ENCODE measurements at places on chromosomes 1 and 21.

GRCh38 chr1:22483121-22483520 is 31.5 kb downstream of the ZBTB40 start:
- DNase-seq, result no peak

DNA sequence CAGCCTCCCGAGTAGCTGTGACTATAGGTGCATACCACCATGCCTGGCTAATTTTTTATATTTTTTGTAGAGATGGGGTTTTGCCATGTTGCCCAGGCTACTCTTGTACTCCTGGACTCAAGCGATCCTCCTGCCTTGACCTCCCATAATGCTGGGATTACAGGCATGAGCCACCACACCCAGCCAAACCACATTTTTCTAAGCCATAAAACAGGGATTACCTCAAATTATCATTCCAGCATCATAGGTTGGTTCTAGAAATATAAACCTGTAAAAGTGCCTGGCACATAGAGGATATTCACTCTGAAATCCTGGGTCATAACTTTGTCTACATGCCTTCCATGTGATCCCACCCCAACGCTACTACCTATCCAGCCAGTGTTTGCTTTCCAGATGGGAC is 59.4 kb upstream of the JAK1 start:
- DNase-seq, result no peak

DNA sequence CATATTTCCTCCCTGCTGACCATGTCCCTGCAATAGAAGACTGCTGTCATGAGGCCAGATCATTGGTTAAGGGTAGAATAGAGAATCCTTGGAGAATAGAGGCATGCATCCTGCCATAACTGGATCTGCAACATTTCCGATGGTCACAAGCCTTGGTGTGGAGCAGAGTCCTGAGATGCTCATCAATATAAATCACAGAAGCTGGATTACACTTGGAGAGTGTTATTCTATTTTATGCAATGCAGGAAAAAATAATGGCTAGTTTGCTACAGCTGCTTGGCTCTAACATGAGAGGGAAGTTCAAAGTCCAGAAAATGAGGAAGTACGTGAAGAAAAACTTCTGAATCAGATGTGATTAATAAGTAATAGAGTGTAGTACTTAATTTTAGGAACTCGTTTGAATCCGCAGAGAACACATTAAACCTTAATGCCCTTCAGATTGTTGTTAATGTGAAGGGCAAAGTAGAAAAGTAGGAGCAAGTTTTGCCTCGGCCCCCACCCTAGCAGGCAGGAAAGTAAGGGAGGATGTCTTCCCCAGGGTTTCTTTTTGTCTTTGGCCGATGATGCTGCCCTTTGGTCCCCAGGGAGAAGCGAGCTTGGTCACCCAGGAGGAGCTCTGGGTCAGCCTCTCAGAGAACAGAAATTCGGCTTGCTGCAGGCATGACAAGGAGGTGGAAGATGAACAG is 59.5 kb downstream of the KCNK1 start:
- DNase-seq, result no peak

GRCh38 chr1:81873946-81874345 is 73.2 kb downstream of the ADGRL2 start:
- DNase-seq, result no peak

- DNase-seq, result peak; percentile 61
These were observed 643 bp downstream of the CFAP298 start for GRCh38 chr21:32611471-32611997.

GRCh38 chr1:77038000-77038399 is 170.7 kb downstream of the ST6GALNAC5 start:
- no peak for DNase-seq

DNA sequence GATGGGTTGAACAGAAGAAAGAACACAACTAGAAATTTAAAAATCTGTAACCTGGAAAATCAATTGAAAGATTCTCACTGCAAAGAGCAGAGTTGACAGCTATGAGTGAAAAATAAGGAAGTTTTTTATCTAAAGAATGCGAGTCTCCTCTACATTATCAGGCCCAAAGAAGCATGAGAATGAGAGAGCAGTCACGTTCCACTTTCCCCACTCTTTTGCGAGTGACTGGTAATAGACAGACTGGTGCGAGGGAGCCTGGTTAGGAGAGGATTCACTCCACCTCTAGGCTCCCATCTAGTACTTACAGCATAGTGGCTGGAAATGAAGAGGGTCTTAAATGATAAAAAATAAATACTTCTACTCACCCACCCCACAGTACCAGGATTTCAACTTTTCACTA is 52.0 kb downstream of the PRDX6 start:
- no peak for DNase-seq

GRCh38 chr21:15653710-15654109 is 76.1 kb upstream of the USP25 start:
- DNase-seq, result no peak

- DNase-seq, result no peak
These were observed 1.8 kb upstream of the ZNF281 start for GRCh38 chr1:200411406-200412257.

DNA sequence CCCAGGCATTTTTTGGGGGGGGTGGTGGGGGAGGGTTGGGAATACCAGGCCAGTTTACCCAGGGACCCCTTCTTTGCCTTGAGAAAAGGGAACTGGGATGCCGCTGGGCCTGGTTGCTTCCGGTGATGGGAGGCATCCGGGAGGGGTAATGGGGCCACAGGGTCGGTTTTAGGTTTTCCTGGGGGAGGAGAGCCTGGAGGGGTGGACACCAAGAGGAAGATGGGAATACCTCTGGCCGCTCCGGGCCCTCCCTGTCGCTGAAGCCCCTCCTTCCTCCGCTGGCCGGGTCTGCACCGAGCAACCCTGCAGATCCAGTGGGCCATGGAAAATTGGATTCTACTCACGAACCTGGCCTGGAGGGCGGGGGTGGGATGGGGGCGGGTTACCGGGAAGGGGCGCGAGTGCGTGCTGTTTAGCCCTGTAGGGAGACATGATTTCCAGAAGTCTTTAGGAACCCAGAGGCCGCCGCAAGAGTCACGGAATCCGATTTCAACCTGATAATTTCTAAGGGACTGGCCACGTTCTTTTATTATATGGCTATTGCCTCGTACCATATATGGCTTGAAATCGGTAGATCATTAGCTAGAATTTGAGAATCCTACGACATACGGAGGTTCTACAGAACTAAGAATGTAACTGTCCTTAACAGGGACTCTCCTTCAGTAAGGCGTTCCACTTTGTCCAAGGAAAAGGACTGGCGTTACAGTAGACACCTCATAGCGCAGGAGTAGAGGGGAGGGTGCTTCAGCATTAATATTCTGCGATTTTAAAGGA is 749 bp downstream of the AKIRIN1 start:
- DNase-seq, result peak; percentile 27

DNA sequence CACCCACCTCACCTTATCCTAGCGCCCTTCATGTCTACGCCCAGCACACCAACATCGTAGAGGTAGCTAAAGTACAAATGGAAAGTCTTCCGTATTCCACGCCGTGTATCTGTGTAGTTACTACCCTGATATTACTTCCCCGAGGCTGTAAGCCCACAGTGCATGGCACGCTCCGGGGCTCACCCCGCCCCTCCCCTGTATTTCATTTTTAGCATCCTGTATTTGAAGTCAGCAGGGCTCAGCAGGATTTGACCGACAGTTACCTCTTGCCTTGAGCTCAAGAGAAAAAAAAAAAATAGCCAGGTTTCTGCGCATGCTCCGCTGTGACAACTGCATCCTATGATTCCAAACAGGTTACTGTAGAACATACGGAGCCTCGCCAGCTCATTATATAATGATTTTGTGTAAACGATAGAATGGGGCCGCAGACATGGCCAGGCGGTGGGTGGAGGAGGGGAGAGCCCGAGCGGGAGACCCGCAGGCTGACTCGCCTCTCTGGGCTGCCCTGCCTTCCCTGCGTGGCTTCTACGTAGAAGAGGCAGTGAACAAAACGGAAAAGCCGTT is 1.3 kb downstream of the ABCG1 start:
- DNase-seq, result peak; percentile 53

DNA sequence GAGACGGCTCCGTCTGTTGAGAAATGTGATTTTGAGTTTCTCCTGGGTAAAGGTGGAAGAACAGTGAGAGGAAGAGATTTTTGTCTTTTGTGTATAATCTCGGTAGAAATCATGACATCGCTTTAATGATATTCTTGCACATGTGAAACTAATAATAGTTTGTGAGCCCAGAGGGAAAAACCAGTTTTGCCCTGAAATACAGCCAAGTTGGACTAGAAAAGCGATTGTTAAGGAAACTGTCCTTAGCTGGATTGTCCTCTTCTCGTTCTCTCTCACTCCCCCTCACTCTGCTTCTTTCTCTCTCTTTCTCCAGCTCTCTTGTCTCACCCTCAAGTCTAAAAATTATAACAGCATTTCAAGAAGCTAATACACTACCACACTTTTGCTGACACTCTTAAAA is 17.1 kb downstream of the KCNJ6 start:
- DNase-seq, result no peak

- DNase-seq, result no peak
These were observed 165.8 kb downstream of the LYPLAL1 start for GRCh38 chr1:219339466-219339865.

DNA sequence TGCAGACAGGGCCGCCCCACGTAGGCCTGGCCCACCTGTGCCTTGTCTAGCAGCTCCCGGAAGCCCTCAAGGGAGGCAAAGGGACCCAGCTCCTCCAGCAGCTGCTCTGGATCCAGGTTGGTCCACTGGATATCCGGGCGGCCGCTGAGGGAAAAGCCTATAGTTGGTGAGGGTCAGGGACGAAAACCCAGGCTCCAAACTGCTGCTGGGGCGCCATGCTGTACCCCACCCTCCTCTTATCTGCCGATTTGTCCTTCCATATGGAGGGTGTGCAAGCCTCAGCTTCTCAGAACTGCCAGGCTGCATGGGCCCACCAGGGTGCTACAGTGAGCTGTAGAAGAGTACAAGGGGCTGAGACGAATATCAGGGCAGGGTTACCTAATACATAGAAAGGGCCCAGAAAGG is 12.2 kb downstream of the PTCH2 start:
- no peak for DNase-seq

DNA sequence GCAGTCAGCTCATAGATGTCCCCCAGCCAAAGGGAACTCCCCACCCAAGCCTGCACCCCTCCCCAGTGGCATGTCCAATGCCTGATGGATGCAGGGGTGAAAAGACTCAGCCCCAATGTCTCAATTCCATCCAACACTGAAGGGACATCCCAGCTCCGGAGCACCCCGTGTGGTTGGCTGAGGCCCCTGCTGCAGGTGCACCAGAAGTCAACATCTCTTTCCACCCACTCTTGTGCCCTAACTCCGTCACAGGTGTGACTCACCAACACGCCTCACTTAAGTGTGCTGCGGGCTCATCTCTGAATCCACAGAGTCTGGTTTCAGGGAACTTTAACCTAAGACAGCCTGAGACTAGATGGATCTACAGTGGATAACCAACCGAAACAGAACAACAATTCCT is 40.9 kb upstream of the ZBTB18 start:
- peak; percentile 20 for DNase-seq

DNA sequence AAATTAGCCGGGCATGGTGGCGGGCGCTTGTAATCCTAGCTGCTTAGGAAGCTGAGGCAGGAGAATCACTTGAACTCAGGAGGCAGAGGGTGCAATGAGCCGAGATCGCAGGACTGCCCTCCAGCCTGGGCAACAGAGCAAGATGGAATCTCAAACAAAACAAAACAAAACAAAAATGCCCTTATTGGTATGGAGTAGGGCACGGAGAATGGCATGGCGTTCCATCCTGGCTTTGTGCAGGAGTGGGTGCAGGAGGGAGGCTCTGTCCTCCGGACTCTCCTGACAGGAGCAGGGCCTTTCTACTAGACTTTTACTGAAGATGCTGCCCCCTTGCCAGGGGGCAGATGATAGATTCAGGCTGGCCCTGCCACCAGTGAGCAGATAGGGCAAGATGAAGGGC is 1.0 kb downstream of the TMEM61 start:
- DNase-seq, result no peak

GRCh38 chr1:30927448-30927847 is 18.9 kb upstream of the SDC3 start:
- DNase-seq, result no peak

GRCh38 chr1:227190321-227190720 is 128.0 kb downstream of the CDC42BPA start:
- DNase-seq, result no peak

DNA sequence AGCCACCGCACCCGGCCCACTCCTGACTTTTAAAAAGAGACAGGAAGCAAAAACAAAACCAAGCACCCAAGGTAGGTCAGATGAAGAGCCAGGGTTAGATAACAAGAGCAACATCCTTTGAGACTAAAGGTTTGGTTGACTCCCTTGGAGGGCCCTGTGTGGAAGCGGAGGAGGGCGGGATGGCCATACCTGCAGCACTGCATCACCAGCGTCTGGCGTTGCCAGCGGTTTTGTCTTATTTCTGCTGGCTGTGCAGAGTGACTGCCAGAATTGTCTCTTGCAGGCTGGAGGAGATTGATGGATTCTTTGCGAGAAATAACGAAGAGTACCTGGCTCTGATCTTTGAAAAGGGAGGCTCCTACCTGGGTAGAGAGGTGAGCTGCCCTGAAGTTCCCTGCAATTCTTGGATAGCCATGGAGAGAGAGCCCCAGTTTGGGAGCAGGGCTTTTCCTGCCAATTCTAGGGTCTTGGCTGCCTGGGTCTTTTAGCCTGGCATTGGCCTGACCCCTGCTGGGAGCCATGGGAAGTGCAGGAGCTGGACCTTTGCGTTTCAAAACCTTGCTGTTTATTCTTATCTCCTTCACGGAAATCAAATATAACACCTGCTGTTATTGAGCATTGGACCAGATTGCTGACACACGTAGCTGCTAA is 24.0 kb downstream of the QSOX1 start:
- peak; percentile 75 for DNase-seq

DNA sequence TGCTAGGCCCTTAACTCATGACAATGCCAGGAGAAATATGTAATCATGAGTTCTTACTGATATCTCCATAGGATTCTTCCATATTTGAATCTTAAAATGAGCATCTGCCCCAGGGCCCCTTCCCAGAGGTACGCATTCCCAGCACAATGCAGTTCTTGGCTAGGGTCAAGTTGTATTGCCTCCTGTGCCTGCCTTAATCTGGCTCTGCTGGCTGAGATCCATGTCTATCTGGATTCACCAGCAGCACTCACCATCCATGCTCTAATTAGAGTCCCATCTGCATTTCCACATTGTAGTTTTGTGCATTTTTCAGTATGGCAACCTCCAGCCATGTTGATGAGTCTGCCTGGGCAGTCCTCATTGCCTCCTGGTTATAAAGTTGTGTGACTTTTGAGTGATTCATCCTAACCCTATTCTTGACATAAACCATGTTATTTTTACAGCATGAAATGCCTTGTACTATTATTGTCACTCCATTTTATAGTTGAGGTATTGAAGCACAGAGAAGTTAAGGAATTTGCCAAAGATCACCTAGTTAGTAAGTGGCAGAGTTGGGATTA is 55.9 kb downstream of the CAMSAP2 start:
- DNase-seq, result no peak

DNA sequence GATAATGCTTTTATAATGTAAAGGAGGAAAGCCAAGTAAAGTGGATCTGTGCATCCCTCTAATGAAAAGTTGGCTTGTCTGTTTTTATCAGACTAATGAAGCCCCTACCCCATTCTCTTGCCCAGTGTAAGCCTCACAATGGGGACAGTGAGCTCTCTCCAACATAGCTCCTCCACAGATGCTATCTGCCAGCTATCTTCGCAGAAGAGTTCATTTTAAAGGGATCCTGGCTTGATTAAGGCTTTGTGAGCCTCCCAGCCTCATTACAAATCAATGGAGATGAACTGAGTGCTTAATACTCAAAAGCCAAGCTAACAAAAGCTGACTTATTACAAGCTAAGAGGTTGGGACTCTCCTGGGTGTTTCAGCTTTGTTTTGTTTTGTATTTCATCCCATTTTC is 514.7 kb downstream of the NUF2 start:
- no peak for DNase-seq

All from stimulated activated naive CD8-positive, alpha-beta T cell treated with anti-CD3 and anti-CD28 coated beads, Interleukin-15, Interleukin-2, amounts not matched to agents 100 U/mL and 50 U/mL, for 24 hours (primary cell).